Kidney (tissue), 22 donors: ENCODE measurements at places on chromosomes 16 and 17. TPM values are rescaled to one million over a fixed set of nuclear protein-coding genes. Genes with fewer than 3 reads are reported as not detected.

VPS25 gene
- 85.2 TPM for total RNA-seq

ADORA2B gene
- 0.60 TPM for total RNA-seq

ZMYND15 gene
- total RNA-seq: 5.1 TPM

PROCA1 gene
- 3.4 TPM for total RNA-seq

HSPB9 gene
- not detected for total RNA-seq

MYOCD gene
- total RNA-seq: 4.0 TPM

CTRB1 gene
- total RNA-seq: not detected

PABPN1L gene
- not detected for total RNA-seq

SLFN14 gene
- 0.09 TPM for total RNA-seq

RNF135 gene
- total RNA-seq: 27.8 TPM

SOX8 gene
- 1.0 TPM for total RNA-seq
